ENCODE measurements at places on chromosomes 12 and 14. TPM values are rescaled to one million over a fixed set of nuclear protein-coding genes. Genes with fewer than 3 reads are reported as not detected.

- no peak for DNase-seq
Measured at GRCh38 chr12:123263196-123263817, 8.3 kb downstream of the CDK2AP1 start.

GRCh38 chr14:31253746-31254471 lies 46.3 kb upstream of the HECTD1 start:
- no peak for DNase-seq

The ACSS3 gene
- total RNA-seq, result not detected

The TRMT61A gene
- 8.8 TPM for total RNA-seq

The PRB4 gene
- total RNA-seq, result not detected

The KRT80 gene
- total RNA-seq, result not detected

- no peak for DNase-seq
Measured at GRCh38 chr12:40222247-40222646, 2.5 kb upstream of the LRRK2 start.

- no peak for DNase-seq
Measured at GRCh38 chr14:99325016-99325415, 53.0 kb upstream of the BCL11B start.

The LGALS3 gene
- total RNA-seq, result 34.4 TPM

DNA sequence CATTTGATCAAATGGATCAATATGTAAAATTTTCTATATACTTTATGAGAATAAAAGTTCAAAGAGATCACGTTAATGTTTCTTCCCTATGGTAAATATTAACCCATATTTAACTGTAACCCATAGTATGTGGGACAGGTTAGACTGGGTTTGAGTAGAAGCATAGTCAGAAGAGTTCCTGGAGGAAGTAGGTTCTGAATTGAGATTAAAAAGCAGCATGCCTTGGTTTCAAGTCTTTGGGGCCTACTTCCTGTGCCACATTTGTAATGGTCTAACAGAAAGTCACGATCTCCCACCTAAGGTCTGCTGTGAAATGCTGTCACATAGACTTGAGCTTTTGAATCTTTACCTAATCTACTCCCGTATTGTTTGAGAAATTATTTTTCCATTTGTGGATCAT lies 63.8 kb downstream of the FIGNL2 start:
- no peak for DNase-seq

DNA sequence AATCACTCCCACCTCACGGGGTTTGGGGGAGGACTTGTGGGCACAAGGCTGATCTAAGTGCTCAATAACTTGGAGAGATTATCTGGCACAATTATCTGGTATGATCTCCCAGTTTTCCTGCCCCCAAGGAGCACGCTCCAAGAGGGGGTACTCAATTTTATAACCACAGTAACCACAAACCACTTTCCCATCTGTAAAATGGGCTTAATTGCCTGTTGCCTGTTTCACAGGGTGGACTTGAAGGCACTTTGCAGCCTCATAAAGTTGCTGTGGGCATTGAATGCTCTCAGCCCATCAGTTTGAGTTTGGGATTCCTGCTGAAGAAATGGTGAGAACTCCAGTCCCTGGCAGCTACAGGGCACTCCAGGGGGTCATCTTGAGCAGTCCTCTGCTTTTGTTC lies 4.4 kb downstream of the SLC8B1 start:
- DNase-seq, result no peak

GRCh38 chr12:123094349-123095077 lies 56.4 kb downstream of the PITPNM2 start:
- DNase-seq, result no peak

GRCh38 chr12:6927379-6928021 lies at the start of gene ATN1:
TSS of gene ATN1 (plus strand) at chr12:6927959. CDS start at chr12:6934002, 6,043 bp downstream.
- DNase-seq, result peak; percentile 51

DNA sequence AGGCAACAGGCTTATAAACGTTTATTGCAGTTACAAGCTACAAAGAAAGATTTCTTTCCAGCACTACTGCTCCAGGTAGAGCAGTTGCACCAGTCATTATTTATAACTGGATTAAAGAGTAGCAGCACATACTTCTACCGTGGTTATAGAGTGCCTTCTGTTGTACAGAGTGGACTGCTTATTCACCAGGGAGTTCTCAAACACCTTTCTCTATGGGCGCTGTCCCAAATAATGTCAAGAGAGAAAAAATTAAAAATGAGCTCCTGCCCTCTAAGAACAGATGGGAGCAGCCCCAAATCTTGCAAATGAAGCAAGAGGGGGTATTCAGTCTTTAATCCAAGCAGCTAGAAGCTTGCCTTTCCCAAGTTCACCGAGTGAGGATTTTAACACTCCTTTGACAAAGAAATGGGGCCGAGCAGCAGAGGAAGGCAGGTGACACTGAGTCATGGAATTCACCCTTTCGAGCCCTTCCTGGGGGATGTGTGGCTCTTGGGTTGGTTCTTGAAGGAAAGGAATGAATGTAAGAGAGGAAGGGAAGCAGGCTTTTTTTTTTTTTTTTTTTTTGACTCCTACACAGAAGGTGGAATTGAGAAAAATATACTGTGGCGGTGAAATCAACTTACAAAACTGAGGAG lies 181.2 kb downstream of the PRKCH start:
- DNase-seq, result no peak
